CD8-positive, alpha-beta memory T cell (primary cell): ENCODE measurements at places on chromosomes 4 and X. TPM values are rescaled to one million over a fixed set of nuclear protein-coding genes. Genes with fewer than 3 reads are reported as not detected.

DNA sequence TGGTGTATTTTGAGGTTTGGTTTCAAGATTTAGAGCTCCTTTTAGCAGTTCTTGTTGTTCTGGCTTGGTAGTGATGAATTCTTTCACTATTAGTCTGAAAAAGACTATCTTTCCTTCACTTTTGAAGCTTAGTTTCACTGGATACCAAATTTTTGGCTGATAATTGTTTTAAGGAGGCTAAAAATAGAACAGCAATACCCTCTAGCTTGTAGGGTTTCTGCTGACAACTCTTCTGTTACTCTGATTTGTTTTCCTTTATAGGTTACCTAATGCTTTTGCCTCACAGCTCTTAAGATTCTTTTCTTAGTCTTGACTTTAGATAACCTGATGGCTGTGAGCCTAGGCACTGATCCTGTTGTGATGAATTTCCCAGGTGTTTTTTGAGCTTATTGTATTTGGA, 33.6 kb upstream of the HEPH start:
- H3K4me1 ChIP-seq: no peaks in the 10 kb centered on the region
- no peak overlapping the region for H3K27ac ChIP-seq
- H3K4me3 ChIP-seq: no peak overlapping the region
- DNase-seq: no peak

DNA sequence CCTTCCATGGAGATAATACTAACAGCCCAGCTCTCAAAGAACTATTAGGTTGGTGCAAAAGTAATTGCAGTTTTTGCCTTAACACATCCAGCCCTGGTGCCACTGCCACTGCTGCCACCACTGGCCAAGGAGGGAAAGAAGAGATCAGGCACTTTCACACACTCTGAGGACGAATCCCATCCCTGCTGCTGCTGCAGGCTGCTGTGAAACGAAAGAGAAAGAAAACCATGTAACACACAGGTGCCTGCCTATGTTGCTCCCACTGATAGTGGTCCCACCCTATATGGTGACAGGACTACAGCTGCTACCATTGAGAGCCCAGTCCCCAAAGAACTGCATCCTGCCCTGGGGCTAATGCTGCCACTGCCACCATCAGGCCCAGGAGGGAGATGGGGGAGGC, 35.1 kb downstream of the TMLHE start:
- no peak overlapping the region for H3K27ac ChIP-seq
- H3K27me3 ChIP-seq: no peaks in the 10 kb centered on the region
- no peak overlapping the region for H3K4me3 ChIP-seq
- no peaks in the 10 kb centered on the region for H3K36me3 ChIP-seq

- H3K27ac ChIP-seq: no peak overlapping the region
- H3K4me1 ChIP-seq: no peaks in the 10 kb centered on the region
- no peaks in the 10 kb centered on the region for H3K27me3 ChIP-seq
Measured at GRCh38 chrX:39242187-39242586, 440.9 kb downstream of the MID1IP1 start.

The COX7B2 gene
- not detected for total RNA-seq

The ZRSR2 gene
- total RNA-seq: 12.0 TPM

- DNase-seq: no peak
- no peak overlapping the region for H3K27ac ChIP-seq
- no peaks in the 10 kb centered on the region for H3K36me3 ChIP-seq
- H3K27me3 ChIP-seq: no peaks in the 10 kb centered on the region
- H3K4me1 ChIP-seq: no peaks in the 10 kb centered on the region
Measured at GRCh38 chrX:74049126-74049525, 254.9 kb upstream of the ZCCHC13 start.

The TRAM1L1 gene
- not detected for total RNA-seq

GRCh38 chr4:184706453-184706852, 27.4 kb downstream of the CENPU start:
- H3K27me3 ChIP-seq: no peaks in the 10 kb centered on the region
- no peak overlapping the region for H3K4me3 ChIP-seq
- no peak overlapping the region for H3K27ac ChIP-seq
- H3K4me1 ChIP-seq: no peaks in the 10 kb centered on the region
- DNase-seq: no peak

- peaks cover 5% of the 10 kb centered on the region for H3K4me1 ChIP-seq
- peak; percentile 86 for DNase-seq
- H3K27me3 ChIP-seq: no peaks in the 10 kb centered on the region
- no peak within 1 kb of the TSS for H3K27ac ChIP-seq
- H3K36me3 ChIP-seq: no peaks in the 10 kb centered on the region
Measured at GRCh38 chrX:47619486-47620302, at the start of gene SYN1. Gene SYN1 (minus strand): TSS chrX:47619857. CDS start chrX:47619728, 129 bp downstream.

DNA sequence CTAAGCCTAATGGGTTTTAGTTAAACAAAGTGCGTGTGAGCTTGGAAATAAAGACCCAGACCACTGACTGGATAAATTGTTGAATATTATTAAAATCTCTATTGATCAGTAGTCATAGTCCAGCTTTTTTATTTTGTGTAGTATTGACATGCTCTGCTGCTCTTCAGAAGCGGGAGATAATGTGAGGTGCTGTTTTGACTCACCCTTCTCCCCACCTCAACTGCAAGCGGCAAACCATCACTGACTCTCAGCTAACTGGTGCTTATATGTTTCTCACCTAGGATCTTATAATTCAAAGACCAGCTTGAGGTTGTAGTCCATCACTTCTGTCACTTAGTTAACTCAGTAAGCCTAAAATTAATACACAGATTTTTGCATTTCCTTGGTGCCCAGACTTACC, 72.2 kb downstream of the COMMD8 start:
- no peak for DNase-seq
- H3K36me3 ChIP-seq: no peaks in the 10 kb centered on the region
- H3K27me3 ChIP-seq: no peaks in the 10 kb centered on the region
- H3K4me1 ChIP-seq: no peaks in the 10 kb centered on the region

The VEGFD gene
- not detected for total RNA-seq
